Astrocyte of the spinal cord (primary cell): ENCODE measurements at places on chromosomes 13 and 19.
A peak's percentile ranks its signal among the peaks of the same experiment; 100 is the strongest.

DNA sequence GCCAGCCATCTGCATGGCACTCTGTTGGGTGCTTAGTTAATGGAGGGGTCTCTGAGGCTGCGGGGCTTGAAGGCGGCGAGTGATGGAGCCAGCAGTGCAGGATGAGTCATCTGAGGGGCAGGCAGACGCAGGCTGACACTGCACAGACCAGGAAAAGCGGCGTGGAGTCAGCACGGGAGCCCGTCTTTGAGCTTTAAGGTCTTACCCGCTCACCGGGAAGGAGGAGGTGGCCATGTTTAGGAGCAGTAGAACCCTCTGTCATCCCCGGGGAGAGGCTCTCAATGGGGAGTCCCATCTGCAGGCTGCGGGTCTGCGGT, 13.1 kb downstream of the NAXD start:
- peak; percentile 39 for DNase-seq

- DNase-seq = no peak
These were observed 3.3 kb upstream of the MYADM start for GRCh38 chr19:53864308-53864836.

DNA sequence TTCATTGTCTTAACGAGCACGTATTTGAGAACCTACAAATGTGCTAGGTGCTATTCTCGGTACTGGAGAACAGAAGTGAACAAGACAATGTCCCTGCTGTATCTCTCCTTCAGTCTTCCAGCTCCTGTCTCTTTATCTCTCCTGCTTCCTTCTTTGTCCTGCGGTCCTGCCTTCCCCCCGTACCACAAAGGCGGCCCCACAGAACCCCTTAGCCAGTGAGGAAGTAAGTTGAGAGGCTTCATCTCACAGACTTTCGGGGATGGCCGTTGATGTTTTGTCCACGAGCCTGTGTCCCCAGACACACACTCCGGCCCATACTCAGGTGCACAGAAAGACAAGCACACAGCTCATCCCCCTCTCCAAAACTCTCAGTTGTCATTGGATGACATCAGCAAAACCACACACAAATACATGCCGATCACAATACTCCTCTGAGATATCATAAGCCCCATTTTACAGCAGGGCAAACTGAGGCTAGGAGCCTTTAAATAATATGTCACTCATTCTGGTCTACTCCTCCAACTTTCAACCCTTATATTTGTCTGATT, 507 bp upstream of the SWSAP1 start:
- no peak for DNase-seq

DNA sequence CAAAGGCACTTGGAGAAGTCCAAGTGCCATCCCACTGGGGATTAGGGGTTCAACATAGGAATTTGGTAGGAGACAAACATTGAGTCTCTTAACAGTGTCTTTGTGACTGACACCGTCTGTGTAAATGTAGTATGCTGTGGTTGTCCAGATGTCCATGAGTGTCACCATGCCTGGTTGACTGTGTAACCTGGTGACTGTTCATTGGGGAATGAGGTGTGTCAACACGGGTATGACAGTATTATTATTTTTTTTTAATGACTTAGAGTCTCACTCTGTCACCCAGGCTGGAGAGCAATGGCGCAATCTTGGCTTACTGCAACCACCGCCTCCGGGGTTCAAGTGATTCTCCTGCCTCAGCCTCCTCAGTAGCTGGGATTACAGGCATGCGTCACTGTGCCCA, 16.2 kb downstream of the PKN1 start:
- no peak for DNase-seq

DNA sequence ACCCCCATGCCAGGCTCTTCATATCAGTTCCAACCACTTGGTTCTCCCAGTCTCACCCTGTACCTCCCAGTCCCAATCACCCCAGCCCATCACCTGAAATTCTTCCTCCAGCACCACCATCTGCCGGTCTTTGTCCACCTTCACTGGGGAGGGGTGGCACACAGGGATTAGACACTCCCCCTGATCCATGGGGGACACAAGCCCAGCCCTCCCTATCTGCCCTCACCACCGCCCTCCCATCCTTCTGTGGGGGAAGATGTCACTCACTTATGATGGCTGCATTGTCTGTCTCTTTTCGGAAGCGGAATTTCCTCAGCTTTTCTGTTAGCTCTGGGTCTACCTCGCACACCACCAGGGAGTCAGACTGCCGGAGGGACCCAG, 685 bp downstream of the GMFG start:
- DNase-seq = no peak

DNA sequence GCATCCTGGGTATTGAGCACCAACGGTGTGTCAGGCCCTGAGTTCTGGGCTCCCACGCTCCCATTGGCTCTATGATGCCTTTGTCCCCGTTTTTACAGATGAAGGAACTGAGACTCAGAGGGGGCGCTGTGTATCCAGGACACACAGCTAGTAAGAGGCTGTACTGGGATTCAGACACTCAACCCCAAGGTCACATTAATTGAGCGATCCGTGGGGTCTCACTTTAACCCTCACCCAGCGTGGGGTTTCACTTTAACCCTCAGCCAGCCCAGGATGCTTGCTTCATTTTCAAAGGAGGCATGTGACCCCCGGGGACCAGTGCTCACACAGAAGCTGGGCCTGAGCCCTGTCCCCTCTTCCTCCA, 42.6 kb downstream of the CYP4F22 start:
- no peak for DNase-seq

- DNase-seq = no peak
These were observed 70.3 kb downstream of the FNDC3A start for GRCh38 chr13:49046002-49046401.

DNA sequence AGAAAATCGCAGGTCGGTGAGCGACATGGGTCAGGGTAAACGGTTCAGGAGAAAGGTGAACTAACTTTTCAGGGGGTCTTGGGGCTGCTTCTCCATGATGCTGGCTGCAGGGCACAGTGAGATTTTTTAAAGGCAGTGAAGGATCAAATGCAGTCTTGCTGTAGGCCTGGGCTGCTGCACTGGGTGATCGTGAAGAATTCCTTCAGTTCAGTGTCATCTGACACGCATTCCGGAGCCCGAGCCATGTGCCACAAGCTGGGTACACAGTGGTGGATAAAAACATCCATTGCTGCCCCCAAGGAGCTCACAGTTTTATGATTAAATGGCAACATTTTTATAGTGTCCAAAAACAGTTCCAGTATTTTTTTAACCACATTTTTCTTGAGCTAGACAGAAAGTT, 56.3 kb upstream of the GPR12 start:
- DNase-seq = no peak

DNA sequence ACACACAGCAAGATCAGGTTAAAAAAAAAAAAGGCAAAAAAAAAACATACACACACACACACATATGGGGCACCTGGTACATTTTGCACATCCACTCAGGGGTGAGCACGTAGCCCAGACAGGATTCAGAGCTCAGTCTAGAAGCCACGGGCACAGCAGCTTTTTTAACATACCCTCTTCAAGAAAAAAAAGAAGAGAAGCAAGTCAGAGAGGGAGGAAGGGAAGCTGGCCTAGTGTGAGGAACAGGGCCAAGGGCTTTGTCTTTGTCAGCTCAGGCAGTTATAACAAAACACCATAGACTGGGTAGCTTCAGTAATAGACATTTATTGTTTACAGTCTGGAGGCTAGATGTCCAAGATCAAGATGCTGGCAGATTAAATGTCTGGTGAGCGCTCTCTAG, 2.3 kb upstream of the TPM4 start:
- DNase-seq = no peak

GRCh38 chr19:5943045-5943444, 29.0 kb downstream of the CAPS start:
- no peak for DNase-seq

- no peak for DNase-seq
These were observed 18.2 kb upstream of the DCUN1D2 start for GRCh38 chr13:113508521-113509254.

DNA sequence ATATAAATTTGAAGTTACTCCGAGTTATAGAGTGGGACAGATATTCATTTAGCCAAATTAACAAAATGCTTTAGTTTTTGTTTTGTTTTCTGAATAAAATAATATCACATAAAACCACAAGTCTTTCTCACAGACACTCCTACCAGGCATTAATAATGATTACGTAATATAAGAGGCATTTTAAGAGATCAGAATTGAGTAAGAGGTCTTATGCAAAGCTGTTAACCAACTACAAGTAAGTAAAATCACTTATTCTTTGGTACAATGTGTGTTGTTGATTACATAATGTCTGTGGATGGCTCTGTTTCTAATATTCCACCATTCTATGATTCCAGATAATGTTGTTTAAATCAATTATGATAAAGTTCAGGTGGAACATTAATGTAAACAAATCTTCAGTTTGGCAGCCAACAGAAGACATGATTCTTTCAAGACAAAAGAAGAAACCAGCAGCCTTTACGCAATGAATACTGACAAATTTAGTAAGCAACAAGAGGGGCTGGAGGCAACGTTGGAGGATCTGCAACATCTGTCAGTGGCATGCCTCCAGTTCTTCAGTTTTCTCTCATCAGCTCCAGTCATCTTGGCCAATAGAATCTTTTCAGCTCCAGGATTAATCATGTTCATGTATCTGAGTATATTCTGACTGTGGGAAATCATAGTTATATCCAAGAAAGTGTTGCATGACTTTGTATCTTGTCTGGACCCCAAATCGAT, 403.8 kb downstream of the SLITRK5 start:
- DNase-seq = no peak

GRCh38 chr19:43656436-43656835, 13.5 kb downstream of the PLAUR start:
- no peak for DNase-seq
